Left kidney (tissue), 8 donors: ENCODE measurements at places on chromosomes 2 and 18. TPM values are rescaled to one million over a fixed set of nuclear protein-coding genes. Genes with fewer than 3 reads are reported as not detected.

The CDH2 gene
- 109 TPM for polyA plus RNA-seq

The PLEKHM3 gene
- polyA plus RNA-seq = 17.1 TPM

The GPAT2 gene
- 3.8 TPM for polyA plus RNA-seq

- no peak for DNase-seq
Measured at GRCh38 chr2:127142663-127143630, 36.0 kb upstream of the BIN1 start.
